ENCODE measurements at places on chromosomes 7 and 10.

DNA sequence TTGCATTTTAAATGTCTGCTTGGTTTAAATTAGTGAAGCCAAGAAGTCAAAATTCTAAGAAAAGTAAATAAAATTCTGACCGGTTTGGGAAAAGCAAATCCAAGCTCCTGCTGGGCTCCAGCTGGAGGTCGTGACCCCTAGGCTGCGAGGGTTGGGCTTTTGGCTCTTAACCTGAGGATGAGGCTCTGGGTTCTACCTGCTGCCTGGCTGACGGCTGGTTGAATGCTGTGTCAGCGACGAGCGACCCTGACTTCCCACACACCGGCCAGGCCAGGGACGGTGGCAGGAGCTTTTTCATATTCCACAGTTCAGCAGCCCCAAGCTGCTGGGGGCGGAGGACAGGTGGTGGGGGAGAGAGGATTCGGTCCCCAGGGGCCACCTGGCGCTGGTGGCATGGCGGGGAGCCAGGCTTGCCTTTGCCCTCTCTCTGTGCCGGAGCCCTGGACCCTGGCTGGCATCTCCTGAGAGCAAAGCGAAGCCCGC is 843 bp upstream of the PLPP4 start:
- DNase-seq = no peak

DNA sequence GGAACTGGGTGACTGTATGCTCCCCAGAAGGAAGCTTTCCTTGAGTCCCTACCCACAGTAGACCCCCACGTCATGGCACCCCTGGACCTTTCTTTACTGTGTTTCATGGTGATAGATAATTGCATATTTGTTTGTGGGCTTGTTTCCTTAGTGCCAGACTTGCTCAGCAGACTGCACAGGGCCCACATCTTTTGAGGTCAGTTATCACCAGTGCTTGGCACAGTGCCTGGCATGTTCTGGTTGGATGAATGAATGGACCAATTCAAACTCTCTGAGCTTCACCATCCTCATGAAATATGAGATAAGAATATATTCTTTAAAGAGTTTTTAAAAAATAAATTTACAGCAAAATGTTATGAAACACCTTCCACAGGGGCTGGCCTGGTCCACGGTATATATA is 78.4 kb upstream of the EMX2 start:
- DNase-seq = no peak

- no peak for DNase-seq
These were observed 71.8 kb upstream of the STEAP1B start for GRCh38 chr7:22571766-22572165.

- DNase-seq = no peak
These were observed 233.5 kb upstream of the HDAC9 start for GRCh38 chr7:18262058-18262457.

DNA sequence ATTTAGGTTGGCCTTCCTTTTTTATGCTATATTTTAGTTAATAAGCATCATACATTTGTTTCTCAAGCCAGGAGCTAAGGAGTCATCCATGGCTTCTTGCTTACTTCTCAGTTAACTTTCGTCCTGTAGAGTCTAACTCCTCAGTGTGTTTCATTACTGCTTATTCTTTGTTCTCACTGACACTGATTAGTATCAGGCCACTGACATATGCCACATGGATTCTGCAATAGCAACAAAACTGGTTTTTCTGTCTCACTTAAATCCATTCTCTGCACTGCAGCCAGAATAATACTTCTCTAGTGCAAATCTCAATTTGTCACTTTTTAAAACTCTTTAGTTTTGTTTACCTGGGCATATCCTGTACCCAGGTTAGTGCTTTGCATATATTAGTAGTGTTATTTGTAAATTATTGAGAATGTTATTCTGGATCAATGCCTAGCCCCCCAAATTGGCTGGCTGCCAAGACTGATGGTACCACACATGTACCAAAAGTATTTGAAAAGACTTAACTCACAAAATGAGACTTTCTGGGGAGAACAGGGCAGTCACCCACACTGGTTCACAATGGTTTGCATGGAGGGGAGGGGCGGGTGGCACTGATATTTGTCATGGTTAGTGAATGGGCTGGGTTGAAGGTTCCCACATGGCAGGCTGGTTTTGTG is 79.1 kb downstream of the CCSER2 start:
- DNase-seq = no peak

DNA sequence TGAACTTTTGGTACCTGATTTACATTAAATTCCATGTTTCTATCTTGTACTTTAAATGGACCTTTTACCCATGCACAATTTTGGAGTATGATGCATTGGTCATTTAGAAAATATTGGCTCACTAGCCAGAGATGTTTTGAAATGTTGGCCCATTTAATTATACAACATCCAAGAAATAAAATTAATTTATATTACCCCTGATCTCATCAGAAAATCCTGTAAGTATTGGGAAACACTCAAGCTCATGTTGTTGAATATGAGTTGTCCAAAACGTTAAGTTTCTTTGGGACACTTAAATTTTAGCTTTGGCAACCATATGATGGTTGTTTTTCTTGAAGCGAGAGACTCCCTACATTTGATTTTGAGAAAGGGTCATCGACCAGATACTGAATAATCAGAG is 492.7 kb downstream of the RPS24 start:
- DNase-seq = no peak

- no peak for DNase-seq
These were observed 26.0 kb downstream of the CYP26A1 start for GRCh38 chr10:93099670-93100069.

GRCh38 chr10:77168861-77169260 is 468.7 kb downstream of the KCNMA1 start:
- DNase-seq = no peak

- DNase-seq = no peak
These were observed 592.0 kb downstream of the AUTS2 start for GRCh38 chr7:70190281-70190680.

GRCh38 chr10:69849825-69850224 is 48.1 kb downstream of the COL13A1 start:
- DNase-seq = no peak

DNA sequence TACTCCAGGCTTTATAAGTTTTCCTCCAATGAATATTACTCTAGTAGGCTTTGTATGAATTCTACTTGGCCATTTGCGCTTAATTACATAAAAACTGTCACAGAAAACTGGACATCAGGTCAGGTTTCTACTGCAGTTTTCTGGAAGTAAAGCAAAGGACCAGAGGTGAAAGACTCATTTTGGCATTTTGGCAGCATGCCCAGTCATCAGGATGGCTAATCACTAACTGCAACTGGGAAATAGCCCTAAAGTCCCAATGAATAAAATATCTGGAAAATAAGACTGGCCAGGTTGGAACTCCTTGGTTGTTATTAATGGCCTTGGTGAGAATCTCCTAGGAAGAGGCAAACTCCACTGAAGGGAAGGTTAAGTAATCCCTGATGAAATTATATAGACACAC is 75.5 kb downstream of the COPG2 start:
- DNase-seq = no peak

DNA sequence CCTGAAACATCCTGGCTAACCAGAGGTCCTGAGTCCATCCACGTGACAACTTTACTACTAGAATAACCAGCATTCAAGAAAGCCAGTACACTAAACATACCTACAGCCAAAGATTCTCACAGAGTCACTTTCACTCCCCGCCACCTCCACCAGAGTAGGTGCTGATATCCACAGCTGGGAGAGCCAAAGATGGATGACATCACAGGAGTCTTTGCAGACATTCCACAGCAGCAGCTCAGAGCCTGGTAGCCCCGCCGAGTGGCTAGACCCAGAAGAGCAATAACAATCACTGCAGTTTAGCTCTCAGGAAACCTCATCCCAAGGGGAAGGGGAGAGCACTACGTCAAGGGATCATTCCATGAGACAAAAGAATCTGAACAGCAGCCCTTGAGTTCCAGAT is 13.5 kb upstream of the ADAM22 start:
- DNase-seq = no peak

GRCh38 chr7:65827366-65827765 is 45.5 kb upstream of the VKORC1L1 start:
- DNase-seq = no peak

GRCh38 chr7:27198871-27199801 is 755 bp downstream of the HOXA13 start:
- DNase-seq = no peak

DNA sequence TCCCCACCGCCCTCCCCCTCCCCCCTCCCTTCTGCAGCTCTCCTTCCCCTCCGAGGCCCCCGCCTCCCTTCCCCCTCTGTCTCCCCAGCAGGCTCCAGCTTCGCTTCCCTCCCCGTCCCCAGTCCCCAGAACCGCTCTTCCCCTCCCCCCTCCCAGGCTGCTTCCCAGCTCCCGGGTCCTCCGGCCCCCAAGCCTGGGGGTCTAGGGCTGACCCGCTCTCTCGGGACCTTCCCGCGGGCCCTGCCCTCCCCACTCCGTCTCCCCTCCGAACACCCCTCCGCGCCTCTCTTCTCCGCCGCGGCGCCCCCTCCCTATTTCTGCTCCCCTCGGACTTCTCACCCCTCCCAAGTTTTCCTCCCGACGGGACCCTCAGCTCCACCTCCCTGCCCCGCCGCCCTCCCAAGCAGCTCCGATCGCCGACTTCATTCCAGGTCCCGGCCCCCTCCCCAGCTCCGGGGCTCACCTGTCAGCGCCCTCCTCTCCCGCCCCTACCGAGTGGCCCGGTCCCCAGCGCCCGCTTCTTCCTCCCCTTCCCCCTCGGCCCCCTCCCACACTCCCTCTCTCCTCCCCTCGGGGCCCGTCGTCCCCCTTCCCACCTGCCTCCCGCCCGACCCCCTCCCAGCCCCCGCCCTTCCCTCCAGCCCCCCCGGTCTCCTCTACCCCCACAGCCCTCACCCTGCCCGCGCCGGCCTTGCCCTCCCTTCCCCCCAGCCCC is 990 bp downstream of the ZNF467 start:
- peak; percentile 16 for DNase-seq

DNA sequence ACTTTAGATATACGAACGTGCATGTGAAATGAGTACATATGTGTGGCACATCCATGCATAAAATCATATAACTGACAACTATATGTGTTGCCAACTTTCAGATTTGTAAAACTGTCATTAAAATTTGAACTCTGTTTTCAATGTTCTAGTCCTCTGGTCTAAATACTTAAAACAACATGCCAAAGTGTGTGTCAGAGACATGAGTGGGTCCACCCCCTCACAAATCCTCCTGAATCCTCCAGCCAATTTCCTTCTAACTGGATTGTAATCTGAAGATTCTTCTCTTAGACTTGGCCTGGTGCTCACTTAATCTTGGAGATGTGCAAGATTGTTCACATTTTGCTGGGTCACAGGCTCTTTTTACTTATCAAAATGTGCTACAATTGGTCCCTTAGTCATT is 184.1 kb downstream of the RELN start:
- DNase-seq = no peak
